ENCODE measurements at places on chromosomes 2 and 18. TPM values are rescaled to one million over a fixed set of nuclear protein-coding genes. Genes with fewer than 3 reads are reported as not detected.

Gene FEV
- total RNA-seq = 1.3 TPM

Gene NOSTRIN
- total RNA-seq = 25.3 TPM

Gene HRH4
- total RNA-seq = 0.23 TPM

Gene C1QL2
- not detected for total RNA-seq

Gene KCNJ13
- total RNA-seq = 1.8 TPM

Gene RFX8
- 2.5 TPM for total RNA-seq

Gene ST6GAL2
- total RNA-seq = 21.7 TPM

Gene GCG
- total RNA-seq = not detected

Gene PLCL1
- total RNA-seq = 23.7 TPM

Gene ELOA2
- total RNA-seq = not detected

Gene TRIB2
- total RNA-seq = 141 TPM

Gene CYS1
- 151 TPM for total RNA-seq

Gene COL3A1
- 1,756 TPM for total RNA-seq

Gene EPC2
- total RNA-seq = 33.5 TPM

Gene UPP2
- 2.4 TPM for total RNA-seq

Gene MPP4
- total RNA-seq = 0.23 TPM

Measured in metanephros (tissue), 2 donors.